ENCODE measurements at places on chromosomes 6 and 20. TPM values are rescaled to one million over a fixed set of nuclear protein-coding genes. Genes with fewer than 3 reads are reported as not detected.
A peak's percentile ranks its signal among the peaks of the same experiment; 100 is the strongest.

GRCh38 chr20:6026051-6026450 lies 27.8 kb downstream of the LRRN4 start:
- no peak for DNase-seq

DNA sequence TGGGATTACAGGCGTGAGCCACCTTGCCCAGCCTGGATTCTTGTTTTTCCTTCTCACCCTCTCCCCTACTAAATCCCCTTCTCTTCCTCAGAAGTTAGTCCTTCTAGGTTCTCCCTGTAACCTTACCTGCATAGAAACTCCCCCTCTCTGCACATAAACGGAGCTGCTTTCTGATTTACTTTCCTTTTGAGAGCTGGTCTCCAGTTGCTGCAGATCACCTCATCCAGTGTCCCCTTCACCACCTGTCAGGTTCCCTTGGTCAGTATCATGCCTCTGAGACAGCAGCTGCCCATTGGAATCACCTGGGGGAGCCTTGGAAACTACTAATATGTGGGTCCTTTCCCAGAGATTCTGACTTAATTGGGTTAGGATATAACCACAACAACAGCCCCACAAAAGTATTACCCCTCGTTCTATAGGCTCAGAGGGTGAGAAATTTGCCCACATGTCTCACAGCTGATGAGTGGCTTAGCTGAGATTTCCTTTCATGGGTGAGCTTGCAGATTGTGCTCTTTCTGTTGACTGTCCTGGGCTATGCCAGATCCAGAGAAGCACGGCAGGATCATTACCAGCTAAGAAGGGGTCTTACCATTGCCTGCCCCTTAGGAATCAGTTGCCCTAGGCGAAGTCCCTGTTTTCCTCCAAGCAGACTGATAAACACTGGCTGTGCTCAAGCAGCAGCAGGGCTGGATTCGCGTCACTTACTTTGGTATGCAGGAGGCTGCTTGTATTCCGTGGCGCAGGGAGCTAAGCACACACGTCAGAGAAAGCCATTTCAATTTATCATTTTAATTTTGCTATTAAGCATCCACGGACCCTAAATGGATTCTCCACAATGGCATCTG lies 51.3 kb downstream of the AKAP12 start:
- no peak for DNase-seq

DNA sequence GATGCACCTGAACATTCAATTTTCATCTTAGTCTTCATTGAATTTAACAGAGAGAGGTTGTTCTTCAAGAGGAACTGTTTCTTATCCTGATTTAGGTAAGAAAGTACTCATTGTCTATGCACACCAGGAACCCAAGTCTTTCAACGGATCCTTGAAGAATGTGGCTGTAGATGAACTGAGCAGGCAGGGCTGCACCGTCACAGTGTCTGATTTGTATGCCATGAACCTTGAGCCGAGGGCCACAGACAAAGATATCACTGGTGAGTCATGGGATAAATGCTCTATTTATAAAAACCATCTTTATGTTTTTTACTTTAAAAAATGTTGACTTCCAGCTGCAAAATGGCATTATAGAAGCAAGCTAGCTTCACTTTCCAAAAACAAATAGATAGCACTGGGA lies 10.2 kb downstream of the NQO2 start:
- DNase-seq: no peak

DNA sequence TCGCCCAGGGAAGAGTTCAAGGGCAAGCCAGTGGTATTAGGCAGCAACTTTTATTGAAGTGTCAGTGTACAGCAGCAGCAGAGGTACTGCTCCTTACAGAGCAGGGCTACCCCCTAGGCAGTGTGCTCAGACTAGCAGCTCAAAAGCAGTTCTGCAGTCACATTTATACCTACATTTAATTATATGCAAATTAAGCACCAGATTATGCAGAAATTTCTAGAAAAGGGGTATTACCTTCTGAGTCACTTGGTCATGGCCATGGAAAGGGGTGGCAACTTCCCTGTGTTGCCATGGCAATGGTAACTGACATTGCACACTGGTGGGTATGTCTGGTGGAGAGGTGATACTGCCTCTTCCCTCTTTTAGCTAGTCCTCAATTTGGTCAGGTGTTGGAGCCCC lies 2.1 kb upstream of the ZKSCAN4 start:
- no peak for DNase-seq

- DNase-seq: no peak
Observed at GRCh38 chr20:8287340-8287739, 155.3 kb downstream of the PLCB1 start.

- DNase-seq: no peak
Observed at GRCh38 chr6:137763886-137764285, 103.2 kb upstream of the TNFAIP3 start.

DNA sequence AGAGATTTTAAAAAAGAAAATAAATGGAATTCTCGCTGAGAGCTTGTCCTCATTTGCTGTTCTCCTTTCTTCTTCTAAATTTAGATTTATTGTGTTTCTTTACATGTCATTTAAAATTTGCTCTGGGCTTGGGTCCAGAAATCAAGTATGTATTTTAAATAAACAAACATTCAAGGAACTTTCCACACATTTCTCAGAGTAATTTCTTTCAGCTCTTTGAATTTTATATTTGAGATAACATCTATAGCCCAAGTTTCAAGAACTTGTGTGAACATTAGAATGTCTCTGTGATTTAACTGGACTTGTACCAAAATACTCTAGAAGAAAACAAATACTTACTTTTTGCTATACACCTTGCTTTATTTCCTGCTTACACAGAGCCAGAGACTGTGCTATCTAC lies 192.3 kb downstream of the TMEM200A start:
- no peak for DNase-seq

- no peak for DNase-seq
Observed at GRCh38 chr6:156850353-156850752, 73.2 kb downstream of the ARID1B start.

GRCh38 chr6:44671333-44671732 lies 283.8 kb downstream of the CDC5L start:
- no peak for DNase-seq

- DNase-seq: no peak
Observed at GRCh38 chr20:16451982-16452381, 121.3 kb downstream of the KIF16B start.

DNA sequence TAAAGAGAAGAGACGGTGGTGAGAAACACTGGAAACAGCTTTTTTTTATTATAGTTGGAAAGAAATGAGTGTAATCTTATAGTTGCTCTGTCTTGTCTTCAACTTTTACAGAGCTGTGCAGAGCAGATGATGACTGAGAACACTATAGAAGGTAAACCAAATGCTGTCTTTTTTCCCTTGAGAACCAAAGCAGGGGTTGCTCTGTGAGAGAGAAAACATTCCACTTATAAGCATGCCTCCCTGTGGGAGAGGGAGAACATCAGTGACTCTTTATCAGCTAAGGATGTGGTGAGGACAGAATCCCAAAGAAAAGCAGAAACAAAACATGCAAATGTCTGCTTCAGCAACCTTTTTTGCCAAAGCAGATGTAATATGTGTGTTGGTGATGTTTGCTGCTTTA lies 179.3 kb upstream of the HDDC2 start:
- no peak for DNase-seq

DNA sequence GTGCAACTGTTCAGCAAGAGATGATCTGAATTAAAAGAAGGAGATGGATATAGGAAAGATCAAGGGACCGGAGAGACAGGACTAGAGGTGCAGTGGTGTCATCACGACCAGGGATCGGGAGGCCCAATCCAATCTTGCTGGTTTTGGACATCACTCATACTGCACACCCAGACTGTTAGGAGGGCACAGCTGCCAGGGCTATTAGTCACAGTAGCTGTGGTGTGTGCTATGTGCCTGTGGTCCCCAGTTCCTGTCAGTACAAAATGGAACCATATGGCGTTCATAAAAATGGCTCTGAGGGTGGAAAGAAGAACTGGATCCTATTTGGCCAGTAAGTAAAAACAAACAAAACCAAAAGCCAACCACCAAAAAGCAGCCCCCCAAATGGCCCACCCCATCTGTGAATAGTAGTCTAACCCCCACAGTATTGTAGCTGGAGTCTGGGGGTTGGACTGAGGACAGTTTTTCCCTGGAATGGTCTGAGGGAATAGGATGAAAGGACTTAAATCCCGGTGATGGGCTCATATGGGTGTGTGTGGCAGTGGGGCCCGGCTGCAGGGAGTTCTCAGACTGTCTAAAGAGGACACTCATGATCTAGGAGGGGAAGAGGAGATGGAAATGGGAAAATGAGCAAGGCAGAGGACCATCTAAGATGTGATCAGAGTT lies 9.3 kb upstream of the NNAT start:
- no peak for DNase-seq

DNA sequence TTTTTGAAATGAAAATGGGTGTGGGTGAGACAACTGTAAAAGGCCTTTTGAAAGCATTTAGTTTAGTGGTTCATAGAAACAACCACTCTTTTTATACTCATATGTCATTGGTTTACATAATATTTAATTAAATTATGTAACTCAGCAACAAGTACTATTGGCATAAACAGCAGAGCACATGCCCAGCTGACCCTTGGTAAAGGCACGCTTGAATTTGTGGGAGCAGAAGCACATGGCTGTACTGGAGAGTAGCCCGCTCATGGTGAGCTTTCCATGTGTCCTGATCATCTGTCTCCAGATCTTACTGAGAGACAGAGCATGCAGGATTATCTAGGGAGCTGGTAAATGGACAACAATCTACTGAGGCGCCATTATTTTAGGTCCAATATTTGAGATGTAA lies 17.1 kb upstream of the KLHL31 start:
- no peak for DNase-seq

GRCh38 chr6:144710207-144710606 lies 425.1 kb downstream of the UTRN start:
- no peak for DNase-seq

- DNase-seq: no peak
Observed at GRCh38 chr6:10128721-10129120, 286.2 kb downstream of the TFAP2A start.

GRCh38 chr20:35305682-35306556 lies 13.7 kb upstream of the FAM83C start:
- DNase-seq: no peak

DNA sequence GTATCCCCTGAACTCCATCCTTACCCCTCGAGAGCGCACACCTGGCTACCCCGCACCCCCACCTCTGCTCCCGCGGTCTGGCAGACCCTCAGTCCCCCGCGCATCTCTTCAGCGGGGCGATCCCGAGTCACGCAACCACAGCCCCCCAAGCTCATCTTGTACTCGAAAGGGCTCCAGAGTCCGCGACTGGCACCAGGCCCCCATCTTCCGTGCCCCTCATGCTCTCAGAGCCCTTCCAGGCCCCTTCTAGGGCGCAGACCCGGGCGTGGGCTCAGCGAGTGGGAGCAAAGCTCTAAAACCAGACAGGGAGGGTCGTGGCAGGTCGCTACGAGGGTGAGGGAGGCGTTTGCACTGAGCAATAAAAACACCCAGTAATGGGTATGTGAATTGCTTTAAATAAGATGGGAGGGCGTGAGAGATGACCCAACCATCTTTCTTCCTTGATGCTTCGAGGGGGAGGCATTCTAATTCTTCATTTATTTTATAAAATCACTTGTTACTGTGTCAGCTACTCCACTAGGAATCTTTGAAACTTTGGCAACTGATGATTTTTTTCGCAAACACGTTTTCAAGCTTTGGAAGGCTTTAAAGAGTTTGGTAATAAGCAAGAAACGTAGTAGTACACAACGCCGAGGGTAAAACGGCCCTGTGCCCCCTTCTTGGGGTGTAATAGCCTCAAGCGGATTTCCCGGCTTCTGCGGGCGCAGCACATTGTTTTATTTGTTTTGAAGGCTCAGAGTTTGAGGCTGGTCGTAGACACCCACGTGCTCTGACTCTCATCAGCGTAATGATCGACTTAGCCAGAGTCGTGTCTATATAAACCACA lies 42.6 kb upstream of the SUPT3H start:
- peak; percentile 45 for DNase-seq

DNA sequence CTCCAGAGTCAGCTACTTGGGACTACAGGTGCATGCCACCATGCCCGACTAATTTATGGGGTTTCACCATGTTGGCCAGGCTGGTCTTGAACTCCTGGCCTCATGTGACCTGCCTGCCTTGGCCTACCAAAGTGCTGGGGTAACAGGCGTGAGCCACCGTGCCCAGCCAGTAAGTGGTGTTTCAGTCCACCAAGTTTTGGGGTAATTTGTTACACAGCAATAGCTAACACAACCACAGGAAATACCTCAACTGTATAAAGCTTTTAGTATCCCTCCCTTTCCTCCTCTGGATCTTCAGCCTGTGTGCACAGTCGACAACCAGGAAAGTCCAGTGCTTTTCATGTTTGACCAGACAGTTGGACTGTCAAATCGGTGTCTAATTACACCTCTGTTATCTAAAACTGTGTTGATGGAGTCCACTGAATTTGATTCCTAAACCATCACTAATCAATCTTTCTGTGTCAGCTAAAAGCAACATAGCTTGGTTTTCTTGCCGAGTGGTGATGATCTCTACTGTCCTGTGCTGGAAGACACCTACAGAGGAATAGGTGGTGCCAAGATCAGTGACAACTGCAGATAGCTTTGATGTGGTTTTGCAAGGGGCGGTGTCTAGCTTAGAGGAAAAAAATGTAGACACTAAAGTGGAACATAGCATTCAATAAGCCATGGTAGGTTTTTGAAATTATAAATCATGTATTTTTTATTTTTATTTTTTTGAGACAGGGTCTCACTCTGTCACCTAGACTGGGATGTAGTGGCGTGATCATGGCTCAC lies 22.2 kb upstream of the ZBTB2 start:
- no peak for DNase-seq

- no peak for DNase-seq
Observed at GRCh38 chr6:142385352-142385751, 83.5 kb downstream of the ADGRG6 start.

DNA sequence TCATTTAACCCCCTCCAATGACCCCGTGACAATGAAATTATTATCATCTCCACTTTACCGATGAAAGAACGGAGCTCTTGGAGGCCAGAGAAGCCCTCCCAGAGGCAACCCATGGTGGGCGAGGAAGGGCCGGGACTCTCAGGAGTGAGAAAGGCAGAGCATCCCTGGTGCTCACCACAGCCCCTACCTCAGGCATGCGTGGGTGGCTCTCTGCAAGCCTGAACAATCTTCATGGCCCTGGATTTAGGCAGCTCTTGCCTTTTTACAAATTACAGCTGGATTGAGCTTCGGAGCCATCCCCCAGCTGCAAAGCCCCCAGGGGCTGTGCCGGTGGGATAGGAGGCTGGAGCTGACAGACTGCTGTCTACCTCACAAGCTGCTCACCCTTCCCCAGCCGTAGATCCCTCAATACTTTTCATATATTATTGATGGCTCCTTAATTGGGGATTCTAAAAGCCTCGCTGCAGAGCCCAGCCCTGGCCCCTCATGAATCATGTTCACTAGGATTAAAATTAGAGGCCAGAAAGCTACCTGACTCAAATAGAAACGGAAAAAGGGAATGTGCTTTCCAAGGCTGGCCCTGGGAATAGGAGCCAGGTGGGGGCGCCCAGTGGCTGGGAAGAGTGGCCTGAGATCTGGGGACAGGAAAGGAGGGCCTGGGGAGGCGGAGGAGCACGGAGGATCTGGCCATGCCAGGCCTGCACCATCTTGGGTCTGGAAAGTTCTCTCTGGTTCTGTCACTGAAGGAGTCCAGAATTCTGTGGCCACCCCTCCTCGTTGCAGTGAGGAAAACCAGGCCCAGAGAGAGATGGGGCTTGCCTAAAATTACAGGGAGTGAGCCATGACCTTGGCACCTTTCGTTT lies 29.1 kb downstream of the CPNE5 start:
- DNase-seq: no peak

Gene PMEPA1
- total RNA-seq: 5.0 TPM

Gene HDAC2
- total RNA-seq: 59.5 TPM

Gene REPS1
- total RNA-seq: 50.5 TPM

Gene SLC13A3
- total RNA-seq: 0.30 TPM

Gene PM20D2
- total RNA-seq: 18.9 TPM

Gene CLPSL1
- total RNA-seq: not detected

Gene DST
- total RNA-seq: 0.54 TPM

Gene LINC00237
- total RNA-seq: 0.33 TPM

Gene IP6K3
- total RNA-seq: not detected

Gene PI3
- not detected for total RNA-seq

Gene HCRTR2
- not detected for total RNA-seq

Gene DSN1
- 32.4 TPM for total RNA-seq
